Right kidney (tissue), 9 donors: ENCODE measurements at places on chromosomes 13 and 19.
A peak's percentile ranks its signal among the peaks of the same experiment; 100 is the strongest.

GRCh38 chr13:31114641-31115040, 47.1 kb downstream of the HSPH1 start:
- DNase-seq = no peak

- DNase-seq = no peak
These were observed 218.2 kb downstream of the ABCC4 start for GRCh38 chr13:95083066-95083465.

- DNase-seq = no peak
These were observed 15.5 kb upstream of the ZNF888 start for GRCh38 chr19:52938761-52939160.

- no peak for DNase-seq
These were observed 297.8 kb upstream of the DACH1 start for GRCh38 chr13:72164811-72165210.

GRCh38 chr19:53621885-53622740, 9.7 kb upstream of the DPRX start:
- no peak for DNase-seq

GRCh38 chr13:102236830-102237229, 165.0 kb downstream of the FGF14 start:
- no peak for DNase-seq

DNA sequence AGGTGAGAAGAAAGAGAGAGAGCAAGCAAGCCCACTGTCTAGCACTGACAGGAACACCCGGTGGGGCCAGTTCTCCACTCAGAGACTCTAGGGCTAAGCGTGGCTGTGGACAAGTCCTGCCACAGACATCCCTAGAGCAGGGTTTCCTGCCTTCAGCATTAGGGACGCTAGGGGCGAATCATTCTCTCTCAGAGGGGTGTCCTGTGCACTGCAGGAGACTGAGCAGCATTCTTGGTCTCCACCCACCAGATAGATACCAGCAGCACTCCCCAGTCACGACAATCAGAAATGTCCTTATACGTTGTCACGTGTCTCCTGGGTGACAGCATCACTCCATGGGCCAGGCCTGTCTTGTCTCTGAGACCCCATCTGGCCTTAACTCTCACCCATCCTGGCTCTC, 1.5 kb downstream of the OR10H1 start:
- DNase-seq = no peak

- peak; percentile 12 for DNase-seq
These were observed 273.4 kb downstream of the DCLK1 start for GRCh38 chr13:35857769-35858168.

GRCh38 chr13:91133941-91134802, 213.3 kb upstream of the MIR17HG start:
- DNase-seq = no peak

DNA sequence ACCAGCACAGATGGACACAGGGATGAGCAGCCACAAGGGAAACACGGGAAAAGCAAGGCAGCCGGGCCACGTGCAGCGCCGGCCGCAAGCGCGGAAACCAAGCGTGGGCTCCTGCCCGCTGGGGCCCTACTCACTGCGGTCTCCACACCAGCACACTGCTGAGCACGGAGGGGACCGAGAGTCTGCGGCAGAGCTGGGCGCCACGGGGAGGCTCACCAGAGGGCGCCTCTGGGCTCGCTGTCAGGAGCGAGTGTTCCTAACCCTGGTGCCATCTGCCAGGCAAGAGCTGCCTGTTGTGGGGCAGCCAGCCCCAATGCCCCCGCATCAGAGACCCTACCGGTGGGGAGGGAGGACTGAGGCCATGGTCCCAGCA, 26.5 kb downstream of the MPND start:
- DNase-seq = peak; percentile 64

DNA sequence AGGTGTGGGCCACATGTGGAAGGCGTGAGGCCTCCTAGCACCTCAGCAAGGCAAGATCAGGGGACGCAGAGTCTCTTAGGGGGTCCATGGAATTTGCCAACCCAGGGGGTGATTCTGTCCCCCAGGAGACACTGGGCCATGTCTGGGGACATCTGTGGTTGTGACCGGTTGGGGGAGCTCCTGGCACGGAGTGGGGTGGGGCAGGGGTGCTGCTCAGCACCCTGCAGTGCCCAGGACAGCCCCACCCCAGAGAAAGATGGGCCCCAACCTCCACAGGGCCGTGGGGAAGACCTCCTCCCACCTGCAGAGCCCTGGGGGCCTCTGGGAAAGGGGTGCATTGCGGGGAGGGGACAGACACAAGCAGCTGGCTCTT, 4.0 kb downstream of the MKNK2 start:
- DNase-seq = no peak

- no peak for DNase-seq
These were observed 150.3 kb downstream of the SLITRK5 start for GRCh38 chr13:87821512-87821911.

DNA sequence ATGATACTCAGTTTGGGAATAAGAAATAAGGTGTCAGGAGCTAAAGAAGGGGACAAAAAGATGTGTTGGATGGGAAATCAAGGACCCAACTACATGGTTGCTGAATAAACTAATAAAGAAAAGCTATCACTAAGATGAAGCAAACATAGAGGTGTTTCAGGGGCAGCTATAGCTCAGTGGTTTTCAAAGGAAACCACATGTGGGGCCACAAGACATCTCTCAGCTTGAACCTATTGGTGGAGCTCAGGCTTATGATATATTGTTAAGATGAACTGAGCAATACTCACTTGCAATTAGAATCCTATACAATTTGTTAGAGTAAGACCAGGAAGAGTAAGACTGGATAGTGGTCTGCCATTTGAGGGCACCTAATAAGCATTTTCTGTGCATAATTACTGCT, 45.1 kb upstream of the SPRY2 start:
- DNase-seq = no peak

GRCh38 chr13:41751734-41752445, 209.0 kb downstream of the VWA8 start:
- no peak for DNase-seq

- DNase-seq = no peak
These were observed 11.3 kb downstream of the GPR12 start for GRCh38 chr13:26749285-26749684.

GRCh38 chr19:49413348-49413747, 9.9 kb downstream of the PTH2 start:
- no peak for DNase-seq

DNA sequence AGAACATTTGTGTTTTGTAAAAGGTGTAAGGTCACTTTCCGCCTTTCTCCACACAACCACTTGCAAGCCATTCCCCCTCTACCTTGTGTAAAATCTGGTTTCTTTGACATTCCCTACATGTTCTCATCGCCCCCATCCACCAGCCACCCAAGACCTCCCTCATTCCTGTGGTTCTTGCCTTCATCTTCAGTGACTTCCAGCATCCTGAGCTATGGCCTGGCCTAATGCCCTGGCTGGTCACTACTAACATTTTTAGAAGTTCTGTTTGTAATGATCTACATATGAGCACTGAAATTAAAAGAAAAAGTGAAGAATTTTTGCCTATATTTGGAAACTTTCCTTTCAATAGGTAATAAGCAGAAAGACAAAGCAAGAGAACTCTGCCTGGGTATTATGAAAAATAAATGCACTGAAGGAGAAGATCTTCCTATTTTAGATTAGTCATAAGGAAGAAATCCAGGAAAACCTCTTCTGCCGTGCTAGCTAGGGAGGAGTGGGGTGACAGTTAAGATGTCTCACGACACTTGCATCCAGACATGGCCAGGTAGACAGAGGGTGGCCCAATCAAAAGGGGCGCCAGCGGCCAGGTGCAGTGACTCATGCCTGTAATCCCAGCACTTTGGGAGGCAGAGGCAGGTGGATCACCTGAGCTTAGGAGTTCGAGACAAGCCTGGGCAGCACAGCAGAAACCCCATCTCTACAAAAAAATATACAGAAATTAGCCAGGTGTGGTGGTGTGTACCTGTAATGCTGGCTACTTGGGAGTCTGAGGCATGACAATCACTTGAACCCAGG, 28.1 kb upstream of the MPHOSPH8 start:
- DNase-seq = no peak

GRCh38 chr13:47904891-47905290, 96.2 kb downstream of the SUCLA2 start:
- no peak for DNase-seq

GRCh38 chr13:101529422-101529821, 76.9 kb downstream of the ITGBL1 start:
- DNase-seq = no peak

- no peak for DNase-seq
These were observed 77.1 kb upstream of the WASF3 start for GRCh38 chr13:26480246-26480855.

- no peak for DNase-seq
These were observed 81.3 kb upstream of the TMTC4 start for GRCh38 chr13:100755891-100756290.

DNA sequence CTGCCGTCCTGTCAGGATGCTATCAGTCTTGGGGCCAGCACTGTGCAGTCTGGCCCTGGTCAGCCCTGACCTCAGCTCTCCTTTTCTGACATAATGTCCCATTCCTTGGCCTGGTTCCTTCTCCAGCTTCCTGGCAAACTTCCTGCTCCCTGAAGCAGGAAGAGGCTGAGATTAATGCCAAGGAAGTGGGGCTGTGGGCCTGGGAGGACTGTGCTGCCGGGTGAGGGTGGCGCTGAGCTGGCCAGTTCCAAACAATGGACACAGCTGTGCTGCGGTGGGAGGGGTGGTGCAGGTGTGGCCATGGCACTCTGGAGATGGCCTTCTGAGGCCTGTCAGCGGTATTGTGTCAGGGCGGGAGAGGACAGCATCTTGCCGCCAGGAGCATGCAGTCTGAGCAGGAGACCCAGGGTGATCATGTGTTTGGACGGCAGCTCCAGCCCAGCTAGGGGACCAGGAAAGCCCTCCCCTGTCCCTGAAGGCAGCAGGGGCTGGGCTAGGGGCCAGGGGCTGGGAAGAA, 30.9 kb downstream of the TUBA3C start:
- no peak for DNase-seq

GRCh38 chr19:42226886-42227285, 6.8 kb downstream of the ZNF526 start:
- DNase-seq = no peak

DNA sequence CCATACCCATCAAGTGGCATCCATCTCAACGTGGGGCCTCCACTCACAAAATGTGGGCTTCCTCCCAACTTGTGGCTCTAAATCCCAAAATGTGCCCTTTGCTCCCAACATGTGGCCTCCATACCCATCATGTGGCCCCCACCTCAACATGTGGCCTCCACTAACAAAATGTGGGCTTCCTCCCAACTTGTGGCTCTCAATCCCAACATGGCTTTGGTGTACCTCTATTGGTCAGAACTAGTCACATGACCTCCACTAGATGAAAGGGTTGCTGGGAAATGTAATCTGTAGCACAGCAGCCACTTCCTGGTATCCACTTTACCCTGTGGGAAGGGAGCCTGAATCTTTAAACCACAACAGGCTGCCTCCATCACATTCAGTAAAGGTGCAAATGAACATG, 10.1 kb upstream of the ACER1 start:
- DNase-seq = no peak

GRCh38 chr13:23690668-23691067, 120.5 kb downstream of the TNFRSF19 start:
- no peak for DNase-seq

- DNase-seq = no peak
These were observed 9.8 kb downstream of the CLEC4M start for GRCh38 chr19:7772752-7773291.

- DNase-seq = no peak
These were observed 6.6 kb downstream of the TMEM272 start for GRCh38 chr13:51838240-51838846.

DNA sequence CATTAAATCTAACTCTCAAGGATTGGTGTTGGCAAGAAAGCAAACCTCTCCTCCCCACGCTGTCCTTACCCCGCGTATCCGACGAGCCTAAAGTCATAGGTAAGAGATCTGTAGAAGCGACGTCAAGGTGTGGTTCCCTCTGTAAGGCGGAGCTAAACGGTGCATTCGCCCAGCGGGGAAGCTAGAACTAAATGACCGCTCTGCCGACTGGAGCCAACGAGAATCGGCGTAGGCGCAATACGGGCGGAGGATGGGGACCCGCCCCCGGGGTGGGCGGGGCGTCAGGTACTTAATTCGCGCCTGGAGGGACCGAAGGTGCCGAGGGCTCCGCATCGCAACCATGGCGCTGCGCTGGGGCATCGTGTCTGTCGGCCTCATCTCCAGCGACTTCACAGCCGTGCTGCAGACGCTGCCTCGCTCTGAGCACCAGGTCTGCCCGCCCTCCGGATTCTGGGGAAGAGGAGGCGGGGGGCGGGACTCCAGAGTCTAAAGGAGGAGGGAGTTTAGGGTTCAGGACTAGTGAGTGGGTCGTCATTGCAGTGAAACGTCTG, at the start of gene DHDH:
Gene DHDH (plus strand): TSS at position 318 of the 551 bp plus-strand sequence. CDS start 23 bp downstream, at position 341.
- peak; percentile 81 for DNase-seq

DNA sequence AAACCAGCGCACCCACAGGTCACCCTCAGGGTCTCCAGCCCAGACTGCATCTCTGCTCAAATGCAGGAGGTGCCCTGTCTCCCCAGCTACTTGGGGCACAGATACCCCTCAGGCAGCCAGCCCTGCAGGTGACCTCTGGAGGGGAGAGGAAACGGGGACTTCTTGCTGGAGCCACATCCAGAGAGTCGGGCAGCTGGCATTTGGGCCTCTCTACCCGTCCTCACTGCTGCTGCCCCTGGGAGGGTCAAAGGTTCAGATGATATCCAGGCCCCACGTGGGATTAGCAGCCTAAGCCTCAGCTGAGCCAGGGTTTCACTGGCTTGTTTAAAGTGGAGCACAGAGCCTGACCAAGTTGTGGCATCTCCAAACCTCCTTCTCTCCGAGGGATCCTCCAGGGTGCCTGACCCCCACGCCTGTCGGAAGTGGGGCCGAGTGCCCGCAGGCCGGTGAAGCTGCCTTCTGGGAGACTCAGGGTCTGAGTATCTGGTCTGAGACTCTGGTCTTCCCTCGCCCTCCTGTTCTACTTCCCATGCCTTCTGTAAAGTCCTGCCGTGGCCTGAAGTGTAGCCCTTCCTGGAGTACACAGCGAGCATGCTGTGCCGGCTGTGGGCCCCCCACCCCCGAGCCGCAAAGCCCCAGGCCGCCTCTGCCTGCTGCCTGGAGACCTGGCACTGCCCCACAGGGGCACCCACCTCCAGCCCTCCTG, 2.1 kb downstream of the RASA3 start:
- peak; percentile 22 for DNase-seq
